ENCODE measurements at places on chromosomes 12 and 14.

DNA sequence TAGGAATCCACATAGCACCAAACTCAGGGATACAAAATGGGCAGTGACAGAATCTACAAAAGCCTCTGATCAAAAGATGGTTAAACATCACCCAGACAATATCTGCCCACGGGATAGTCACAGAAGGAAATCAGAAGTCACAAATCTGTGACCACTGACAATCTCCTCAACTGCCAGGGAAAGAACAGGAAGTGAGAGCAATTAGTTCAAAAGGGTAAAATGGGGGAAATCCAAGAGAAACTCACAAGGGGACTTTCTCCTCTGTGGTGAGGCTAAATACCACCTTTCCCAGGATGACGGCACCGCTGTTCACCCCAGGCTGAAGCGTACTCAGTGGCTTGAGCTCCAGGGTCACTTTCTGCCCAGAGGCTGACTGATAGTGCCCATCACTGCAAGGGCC, 10.7 kb downstream of the TTC5 start:
- no peak for DNase-seq

GRCh38 chr12:53279888-53280498, 11.9 kb downstream of the ESPL1 start:
- no peak for DNase-seq

GRCh38 chr12:130973109-130973508, 19.4 kb downstream of the ADGRD1 start:
- DNase-seq = no peak

DNA sequence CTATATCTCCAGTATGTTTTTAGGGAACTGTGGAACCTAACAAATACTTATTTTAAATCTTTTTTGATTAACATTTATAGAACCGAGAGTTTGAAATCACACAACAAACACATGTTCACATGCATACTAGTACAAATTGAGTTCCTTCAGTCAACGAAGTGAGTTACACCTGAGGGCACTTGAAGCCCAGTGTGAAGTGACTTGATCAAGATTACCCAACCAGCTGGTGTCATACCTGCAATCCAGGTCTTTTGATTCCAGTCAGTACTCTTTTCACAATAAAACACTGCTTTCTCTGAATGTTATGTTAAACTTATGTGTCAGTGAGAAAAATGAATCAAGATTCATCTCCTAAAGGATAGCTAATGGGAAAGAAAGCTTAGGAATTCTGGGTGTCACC, 35.2 kb downstream of the VRK1 start:
- no peak for DNase-seq

DNA sequence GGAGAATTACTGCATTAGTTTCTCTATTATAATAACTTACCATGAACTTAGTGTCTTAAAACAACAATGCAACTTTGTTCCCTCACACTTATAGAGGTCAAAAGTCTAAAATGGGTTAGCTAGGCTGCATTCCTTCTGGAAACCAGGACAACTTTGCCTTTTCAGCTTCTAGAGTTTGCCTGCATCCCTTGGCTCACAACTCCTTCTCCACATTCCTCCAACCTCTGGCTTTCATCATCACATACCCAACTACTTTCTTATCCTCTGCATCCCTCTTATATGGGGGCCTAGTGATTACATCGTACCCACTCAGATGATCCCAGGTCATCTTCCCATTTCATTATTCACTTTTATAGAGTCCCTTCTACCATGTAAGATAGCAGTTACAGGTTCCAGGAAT, 251.1 kb downstream of the C12orf50 start:
- no peak for DNase-seq

DNA sequence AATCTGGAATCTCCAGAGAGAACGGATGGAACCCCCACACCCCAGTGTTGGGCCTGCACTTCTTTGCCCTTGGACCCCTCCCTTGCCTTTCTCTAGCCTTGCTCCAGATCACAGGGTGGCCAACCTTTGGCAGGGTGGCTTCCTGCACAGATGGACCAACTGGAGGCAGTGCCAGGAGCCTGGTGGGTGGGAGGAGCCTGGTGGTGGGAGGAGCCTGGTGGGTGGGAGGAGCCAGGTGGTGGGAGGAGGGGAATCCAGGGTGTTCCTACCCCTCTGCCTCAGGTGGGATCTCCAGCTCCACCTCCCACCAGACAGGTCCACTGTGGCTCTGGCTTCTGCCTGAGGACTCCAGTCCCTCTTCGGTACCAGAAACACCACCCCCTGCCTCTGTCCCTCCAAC, 15.0 kb upstream of the ORAI1 start:
- DNase-seq = peak; percentile 37

DNA sequence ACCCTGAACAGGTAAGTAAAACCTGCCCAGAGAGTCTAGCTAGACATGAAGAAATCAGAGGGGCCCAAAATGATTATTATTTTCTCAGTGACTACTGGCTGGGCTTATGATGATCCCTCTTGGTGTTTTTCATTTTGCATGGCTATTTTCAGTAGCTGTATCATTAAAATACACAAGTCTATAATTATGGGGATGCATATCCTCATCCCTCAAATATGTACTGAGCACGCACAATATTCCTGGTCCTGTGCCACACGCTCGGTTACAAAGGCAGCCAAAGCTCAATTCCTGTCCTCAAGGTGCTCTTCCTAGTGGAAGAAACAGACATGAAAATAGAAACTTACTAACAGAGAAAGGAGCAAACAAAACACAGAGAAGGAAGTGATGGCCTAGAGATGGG, 180.0 kb downstream of the DAD1 start:
- no peak for DNase-seq

DNA sequence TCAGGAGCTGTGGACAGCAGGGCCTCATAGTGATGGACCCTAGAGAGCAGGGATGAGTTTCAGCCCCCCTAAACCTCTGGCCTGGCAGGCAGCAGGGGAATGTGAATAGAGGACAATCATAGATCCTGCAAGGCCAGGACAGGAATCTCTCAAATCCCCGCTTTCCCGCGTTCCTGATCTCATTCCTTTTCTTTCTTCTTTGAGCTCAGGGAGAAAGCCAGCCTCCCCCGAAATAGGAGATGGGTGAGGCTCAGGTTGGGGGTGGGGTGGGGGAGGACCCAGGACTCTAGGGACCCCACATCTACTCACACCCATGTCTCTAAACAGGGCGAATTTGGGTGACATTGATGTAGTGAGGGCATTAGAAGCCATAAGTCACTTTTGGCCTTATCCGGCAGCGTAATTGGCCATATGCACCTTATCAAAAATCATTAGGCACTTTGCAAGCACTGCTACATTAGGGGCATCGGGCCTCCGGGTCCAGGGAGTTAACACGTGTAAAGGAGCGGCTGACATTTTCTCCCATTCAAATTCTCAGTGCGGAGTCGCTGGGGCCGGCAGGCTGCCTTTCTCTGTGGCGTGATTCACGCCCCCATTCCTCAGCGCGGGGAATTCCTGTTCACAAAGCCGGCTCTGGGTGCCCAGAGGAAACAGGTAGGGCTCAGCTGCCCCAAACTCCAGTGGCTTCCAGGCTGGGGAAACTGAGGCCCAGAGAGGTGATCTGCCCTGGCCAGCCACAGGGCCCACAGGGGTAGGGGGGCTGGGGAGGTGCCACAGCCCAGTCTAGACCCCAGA, 1.5 kb downstream of the LHX5 start:
- no peak for DNase-seq
